ENCODE measurements at places on chromosomes 16 and 17.

DNA sequence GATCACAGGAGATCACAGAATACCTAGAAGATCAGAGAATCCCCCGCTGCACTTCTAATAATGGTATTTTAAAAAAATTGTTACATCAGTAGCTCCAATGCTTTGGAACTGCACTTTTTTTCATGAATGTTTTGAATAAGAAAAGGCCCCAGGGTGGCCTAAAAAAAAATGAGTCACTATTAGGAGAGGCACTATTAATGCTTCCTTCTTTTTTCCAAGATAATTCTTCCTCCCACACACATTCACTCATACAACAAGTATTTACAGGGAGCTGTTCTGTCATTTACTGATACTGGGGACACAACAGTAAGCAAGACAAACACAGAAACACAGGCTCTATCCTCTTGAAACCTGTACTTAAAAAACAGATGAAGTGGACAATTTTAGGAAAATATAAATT, 675 bp upstream of the PDZD9 start:
- DNase-seq = no peak

DNA sequence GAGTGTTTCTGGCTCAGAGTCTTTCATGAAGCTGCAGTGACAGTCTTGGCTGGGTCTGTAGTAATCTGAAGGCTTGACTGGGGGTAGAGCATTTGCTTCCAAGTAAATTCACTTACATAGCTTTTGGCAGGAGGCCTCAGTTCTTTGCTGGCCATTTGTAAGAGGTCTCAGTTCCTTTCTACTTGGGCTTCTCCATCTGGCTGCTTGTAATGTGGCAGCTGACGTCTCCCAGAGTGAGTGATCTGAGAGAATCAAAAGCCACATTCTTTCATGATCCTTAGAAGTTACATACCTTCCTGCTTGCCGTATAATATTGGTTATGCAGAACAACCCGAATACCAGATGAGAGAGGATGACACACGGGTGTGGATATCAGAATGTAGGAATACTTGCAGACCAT, 39.8 kb downstream of the NF1 start:
- no peak for DNase-seq

GRCh38 chr16:66616592-66616991, 12.1 kb downstream of the CMTM3 start:
- DNase-seq = no peak

DNA sequence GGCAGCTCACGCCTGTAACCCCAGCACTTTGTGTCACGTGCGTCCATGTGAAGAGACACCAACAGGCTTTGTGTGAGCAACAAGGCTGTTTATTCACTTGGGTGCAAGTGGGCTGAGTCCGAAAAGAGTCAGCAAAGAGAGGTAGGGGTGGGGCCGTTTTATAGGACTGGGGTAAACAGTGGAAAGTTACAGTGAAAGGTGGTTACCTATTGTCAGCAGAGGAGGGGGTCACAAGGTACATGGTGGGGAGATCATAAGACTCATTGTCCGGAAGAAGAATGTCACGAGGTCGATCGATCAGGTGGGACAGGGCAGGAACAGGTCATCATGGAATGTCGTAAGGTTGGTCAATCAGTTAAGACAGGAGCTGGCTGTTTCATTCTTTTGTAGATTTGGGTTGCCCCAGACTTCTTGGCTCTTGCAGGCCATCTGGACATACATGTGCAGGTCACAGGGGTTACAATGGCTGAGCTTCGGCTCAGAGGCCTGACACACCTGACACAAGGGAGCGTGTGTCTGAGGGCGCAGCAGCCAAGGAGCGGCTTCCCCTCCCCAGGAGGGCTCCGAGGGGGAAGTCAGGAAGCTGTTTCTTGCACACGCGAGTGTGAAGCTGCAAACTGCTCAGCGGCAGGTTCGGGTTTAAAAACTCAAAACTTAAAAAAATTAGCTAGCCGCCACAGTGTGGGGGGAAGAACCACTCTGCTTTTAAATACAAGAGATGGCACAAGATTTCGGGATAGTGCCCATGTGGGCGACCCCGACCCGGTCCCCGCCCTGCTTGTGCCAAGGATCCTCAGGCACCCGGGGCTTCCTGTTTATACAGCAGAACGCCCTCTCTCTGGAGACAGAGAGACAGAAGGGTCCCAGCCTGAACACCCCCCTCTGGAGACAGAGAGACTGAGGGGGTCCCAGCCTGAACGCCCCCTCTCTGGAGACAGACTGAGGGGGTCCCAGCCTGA, 12.4 kb upstream of the TEX19 start:
- no peak for DNase-seq

Data from NCI-H2171 (cell line).